Central memory CD8-positive, alpha-beta T cell (primary cell): ENCODE measurements at places on chromosomes 5 and 9.

DNA sequence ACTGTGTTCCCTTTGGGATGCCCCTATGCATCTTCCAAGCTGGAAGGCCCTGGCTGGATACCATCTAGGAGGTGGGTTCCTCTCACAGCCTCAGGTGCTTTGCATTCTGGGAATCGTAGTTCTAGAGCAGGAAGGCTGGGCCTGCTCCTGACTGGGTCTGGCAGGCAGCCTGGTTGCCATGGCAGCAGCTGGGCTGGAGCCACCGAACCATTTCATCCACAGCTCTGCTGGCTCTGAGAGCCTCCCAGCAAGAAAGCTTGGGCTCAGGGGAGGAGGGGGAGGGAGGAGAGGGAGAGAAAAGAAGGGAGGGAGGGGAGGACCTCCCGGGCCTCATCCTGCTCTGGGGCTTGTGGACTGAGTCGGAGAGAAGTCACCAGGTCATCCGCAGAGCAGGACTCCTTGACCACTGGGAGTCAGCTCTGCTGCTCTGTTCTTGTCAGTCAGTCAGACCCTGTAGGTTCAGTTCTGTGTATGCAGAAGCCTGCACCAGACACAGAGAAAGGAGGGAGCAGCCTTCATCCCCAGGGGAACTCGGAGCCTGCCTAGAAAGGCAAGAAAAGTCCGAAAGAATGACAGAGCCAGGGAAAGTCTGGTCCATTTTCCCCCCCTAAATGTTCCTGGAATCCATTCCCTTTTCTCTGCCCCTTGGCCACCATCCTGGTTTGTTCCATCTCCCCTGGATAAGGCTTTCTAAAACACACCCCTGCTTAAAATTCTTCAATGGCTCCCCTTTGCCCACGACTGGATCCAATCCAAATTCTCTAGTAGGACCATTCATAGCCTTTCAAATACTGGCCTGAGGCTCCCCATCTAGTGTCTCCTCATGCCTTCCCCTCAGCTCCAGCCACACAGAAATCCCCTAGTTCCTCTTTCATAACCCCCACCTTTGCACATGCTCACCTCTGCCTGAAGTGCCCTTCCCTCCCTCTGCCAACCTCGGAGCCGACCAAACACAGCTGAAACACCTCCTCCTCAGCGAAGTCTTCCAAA, 65.4 kb upstream of the ARAP3 start:
- no peak for DNase-seq

GRCh38 chr9:14081745-14082144, 232.2 kb downstream of the NFIB start:
- DNase-seq, result no peak

DNA sequence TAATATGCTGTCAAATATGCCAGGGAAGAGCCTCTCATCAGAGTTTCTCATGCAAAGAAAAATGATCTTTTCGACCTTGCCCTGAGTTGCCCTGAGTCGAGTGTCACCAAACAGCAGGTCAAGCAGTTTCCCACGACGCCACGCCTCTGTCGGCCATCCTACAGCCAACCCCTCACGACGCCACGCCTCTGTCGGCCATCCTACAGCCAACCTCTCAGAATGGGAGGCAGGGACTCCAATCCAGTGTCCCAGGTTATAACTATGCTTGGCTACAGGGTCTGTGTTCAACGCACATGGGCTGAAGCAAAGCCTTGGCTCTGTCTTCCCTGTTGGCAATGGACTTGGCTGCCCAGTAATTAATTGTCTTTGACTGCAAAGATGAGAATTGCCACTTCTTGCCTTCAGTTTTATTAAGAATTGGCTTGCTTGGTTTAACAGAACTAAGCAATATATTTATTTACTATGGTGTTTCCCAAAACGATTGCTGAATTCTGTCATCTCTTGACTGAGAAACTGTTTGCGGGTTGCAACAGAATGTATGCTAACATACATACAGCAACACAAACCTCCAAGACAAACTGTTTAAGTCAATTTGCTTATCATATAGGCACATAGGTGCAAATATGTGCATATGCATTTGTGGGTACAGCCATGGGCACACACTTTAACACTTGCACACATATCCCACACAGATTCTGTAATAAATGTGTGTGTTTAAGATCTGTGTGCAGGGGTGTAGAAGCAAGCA, 352.9 kb downstream of the GLIS3 start:
- no peak for DNase-seq

DNA sequence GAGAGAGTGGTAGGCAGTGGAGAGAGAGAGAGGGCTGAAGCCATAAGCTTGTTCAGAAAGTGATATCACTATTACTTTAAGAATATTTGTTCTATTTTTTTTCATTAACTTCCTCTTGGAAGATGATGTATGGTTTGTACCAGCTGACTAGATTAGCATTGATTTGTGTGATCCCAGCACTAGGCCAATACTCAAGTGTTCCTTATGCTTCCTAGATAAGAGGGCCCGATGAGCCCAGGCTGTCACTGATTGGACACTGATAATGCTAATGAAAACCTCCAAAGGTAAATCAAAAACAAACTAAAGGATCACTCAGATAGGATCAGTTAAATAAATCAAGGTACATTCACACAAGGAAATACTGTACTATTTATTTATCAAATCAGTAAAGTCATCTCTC, 52.7 kb upstream of the OTULINL start:
- DNase-seq, result no peak

DNA sequence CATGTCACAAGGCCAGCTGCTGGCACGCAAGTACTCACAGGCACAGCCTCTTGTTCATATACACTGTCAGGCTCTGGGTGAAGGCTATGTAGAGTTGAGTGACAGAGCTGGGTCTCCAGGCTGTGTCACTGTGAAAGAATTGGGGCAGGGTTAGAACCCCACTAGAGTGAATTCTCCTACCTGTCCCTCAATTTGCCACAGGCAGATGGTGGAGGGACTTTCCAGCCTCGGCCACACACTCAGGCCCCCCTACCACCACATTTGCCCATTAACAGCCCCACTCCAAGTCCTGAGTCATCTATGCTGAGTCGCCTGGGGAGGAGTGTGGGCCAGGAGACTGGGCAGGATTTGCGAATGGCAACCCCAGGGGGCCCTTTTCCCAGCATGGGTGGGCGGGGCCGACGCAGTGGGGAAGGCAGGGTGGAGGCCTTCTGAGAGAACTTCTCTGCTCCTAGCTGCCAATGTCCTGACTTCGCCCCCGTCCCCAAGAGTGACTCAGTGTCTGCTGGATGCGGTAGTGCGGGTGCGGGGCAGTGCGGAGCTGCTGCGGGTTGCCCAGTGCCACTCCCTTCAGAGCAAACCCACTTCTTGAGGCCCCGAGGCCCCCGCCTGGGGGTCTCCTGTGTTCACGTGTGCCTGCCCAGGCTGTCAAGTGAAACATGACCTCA, 50.3 kb upstream of the PSD2 start:
- DNase-seq, result no peak

GRCh38 chr9:32863291-32863690, 80.0 kb downstream of the TMEM215 start:
- no peak for DNase-seq

DNA sequence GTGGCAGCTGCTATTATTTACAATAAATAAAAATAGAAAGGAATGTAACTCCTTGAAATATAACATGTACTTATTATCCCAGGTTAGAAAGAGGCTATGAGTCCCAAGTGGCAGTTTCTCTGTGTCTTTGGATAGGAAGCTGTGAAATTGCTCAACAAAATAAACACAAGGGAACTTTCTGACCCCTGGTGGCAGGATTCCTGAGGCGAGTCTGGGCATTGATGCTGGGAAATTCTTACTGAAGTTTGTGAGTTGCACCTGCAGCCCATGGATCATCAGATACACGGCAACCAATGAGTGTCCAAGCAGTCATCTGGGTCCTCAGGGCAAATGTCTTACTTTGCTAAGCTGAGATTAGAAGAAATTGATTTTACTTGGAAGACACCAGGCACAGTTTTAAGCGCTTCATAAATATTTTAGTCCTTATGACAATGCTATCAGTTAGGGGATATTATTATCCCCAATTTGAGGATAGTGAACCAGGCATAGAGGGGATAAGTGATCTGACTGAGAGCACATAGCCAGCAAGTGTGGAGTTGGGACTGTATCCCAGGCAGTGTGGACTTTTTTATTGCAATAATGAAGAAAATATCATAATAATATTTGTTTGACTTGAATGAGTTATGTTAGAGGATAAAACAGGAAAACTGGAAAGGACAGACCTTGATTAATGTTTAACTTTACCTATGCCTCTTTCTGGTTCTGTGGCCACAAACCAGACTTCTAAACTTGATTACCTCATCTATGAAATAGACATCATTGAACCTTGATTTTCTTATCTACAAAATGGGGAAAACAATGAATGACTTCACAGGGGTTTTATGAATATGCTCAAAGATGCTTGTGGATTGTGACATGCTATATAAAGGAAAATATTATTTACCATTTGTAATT, 265.5 kb upstream of the ADAMTSL1 start:
- no peak for DNase-seq

DNA sequence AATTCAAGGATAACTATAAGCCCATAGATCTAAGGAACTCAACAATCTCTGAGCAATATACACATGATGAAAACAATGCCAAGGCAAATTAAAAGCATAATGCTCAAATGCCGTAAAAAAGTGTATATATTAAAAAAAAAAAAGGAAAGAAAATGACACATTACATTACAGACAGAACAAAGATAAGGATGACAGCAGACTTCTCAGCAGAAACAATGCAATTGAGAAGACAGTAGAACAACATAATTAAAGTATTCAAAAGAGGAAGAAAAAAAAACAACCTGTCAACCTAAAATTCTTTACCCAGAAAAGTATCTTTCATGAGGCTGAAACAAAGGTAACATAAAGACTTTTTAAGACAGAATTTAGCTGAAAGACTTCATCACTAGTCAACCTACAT, 591.7 kb downstream of the ZNF608 start:
- DNase-seq, result no peak

GRCh38 chr5:35679357-35679756, 61.7 kb downstream of the SPEF2 start:
- DNase-seq, result no peak

- DNase-seq, result no peak
Observed at GRCh38 chr5:439636-440035, 3.3 kb upstream of the EXOC3 start.

GRCh38 chr5:159021901-159022556, 77.7 kb downstream of the EBF1 start:
- no peak for DNase-seq

- DNase-seq, result no peak
Observed at GRCh38 chr5:112737070-112737462, 619 bp upstream of the APC start.

DNA sequence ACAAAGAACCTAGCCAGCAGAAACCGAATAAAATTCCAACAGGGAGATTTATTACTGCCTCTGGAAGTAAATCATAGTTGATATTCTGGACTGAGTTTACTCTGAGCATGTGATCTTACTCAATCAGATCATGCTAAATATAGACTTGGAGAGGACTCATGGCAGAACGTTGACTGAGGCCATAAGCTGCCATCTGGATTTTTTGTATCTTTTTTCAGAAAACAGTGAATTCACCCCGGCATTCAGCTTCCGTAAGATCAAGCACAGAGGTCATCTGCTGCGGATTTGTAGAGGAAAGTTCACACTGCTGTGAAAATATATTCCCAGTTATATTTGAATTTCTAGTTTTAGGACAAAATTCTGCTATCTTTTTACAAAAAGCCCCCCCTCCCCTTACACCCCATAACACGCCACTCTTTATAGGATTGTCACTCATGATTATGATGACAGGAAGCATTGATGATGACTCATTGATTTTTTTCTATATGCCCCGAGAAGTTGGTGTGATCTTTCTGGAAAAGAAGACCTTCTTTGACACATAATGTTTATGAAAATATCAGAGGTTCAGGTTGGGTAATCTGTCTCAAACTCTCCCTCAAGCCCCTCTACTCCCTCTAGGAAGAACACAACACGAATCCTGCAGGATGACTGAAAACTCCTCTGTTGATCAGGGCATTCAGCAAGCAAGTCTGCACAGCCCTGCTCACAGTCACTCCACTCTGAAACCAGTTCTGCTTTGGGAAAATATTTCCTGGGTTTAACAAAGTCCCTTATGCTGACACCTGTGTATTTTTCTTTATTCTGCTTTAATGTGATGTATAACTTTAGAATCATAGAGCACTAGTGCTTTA, 70.8 kb downstream of the NXNL2 start:
- no peak for DNase-seq

DNA sequence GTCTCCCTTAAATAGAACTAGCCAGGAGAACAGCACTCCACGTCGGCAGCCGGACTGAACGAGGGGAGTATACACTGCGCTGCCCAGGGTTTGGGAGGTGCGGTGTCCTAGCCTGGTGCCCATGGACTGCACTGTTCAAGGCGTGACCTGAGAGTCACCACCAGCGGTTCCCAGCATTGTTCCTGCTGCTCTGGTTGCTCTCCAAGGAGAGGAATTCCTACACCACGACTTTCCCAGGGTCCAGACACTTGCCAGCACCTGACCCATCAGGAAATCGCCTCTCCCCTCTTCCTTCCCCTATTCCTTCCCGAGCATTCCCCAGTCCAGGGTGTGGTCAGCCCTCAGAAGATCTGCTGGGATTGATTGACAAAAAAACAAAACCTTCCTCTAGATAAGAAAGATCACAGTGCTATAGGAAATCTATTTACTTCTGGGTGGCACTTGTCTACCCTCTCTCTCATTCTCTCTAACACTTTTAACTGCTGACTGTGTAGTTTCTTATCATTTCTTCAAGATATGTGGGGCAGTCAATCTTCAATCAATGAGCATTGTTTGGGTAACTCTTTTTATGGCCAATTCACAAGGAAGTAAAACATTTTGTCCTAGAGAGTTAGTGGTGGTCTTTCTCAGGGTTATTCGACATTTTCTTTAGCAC, 297.8 kb upstream of the ACTBL2 start:
- DNase-seq, result no peak

DNA sequence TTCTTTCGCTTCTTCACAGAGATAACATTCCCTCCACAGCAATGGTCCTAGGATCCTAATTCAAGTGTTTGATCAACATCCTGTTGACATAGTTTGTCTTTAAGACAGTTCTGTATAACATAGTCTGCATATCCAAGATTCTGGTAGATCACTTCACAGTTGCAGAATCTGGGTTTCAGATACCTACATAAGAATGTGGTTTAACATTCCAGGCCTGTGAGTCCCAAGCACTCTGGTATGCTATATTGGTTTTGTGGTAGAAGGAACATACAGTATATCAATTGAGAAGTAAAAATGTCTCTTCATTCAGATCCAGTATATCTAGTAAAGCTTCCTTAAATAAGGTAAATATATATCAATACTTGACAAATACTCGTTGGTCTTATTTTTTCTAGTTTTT, 914.2 kb upstream of the CDH6 start:
- DNase-seq, result no peak

DNA sequence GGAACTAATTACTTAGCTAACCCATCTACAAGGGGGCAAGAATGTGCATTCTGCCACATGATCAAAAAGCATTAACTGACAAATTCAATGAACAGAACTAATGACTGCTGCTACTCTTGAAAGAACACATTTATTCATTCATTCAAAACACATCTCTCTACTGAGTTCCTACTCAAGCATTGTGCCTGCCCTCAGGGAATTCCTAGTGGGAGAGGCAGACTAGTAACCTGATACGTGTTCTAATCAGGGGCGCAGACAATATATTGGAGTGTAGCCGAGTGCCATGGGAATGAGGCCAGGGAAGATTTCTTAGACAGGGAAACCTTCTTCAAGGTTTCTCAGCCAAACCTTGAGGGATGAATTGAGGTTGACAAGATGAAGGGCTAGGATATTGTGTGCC, 56.7 kb upstream of the PAPPA start:
- DNase-seq, result no peak
